Stimulated activated CD4-positive, alpha-beta T cell treated with anti-CD3 and anti-CD28 coated beads, Interleukin-15, amount 100 ng/mL, for 48 hours (primary cell): ENCODE measurements at places on chromosomes 3 and 15.
A peak's percentile ranks its signal among the peaks of the same experiment; 100 is the strongest.

DNA sequence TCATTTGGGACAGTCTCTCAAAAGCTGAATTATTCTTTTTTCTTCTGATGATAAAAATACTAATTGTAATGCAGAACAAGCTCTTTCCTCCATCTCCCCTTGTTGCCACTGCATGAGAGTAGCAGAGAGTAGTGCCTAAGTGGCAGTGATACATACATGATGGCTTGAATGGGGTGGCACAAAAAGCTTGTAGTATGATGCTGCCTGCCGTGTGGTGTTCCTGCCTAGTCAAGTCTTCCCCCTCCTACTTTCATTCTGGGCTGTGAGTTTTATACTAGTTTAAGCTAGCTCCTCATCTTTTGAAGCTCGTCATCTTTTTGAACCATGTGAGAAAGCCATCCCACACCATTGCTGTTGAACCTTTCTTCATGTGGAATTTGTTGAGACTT is 230.5 kb downstream of the NFKBIZ start:
- no peak for DNase-seq

DNA sequence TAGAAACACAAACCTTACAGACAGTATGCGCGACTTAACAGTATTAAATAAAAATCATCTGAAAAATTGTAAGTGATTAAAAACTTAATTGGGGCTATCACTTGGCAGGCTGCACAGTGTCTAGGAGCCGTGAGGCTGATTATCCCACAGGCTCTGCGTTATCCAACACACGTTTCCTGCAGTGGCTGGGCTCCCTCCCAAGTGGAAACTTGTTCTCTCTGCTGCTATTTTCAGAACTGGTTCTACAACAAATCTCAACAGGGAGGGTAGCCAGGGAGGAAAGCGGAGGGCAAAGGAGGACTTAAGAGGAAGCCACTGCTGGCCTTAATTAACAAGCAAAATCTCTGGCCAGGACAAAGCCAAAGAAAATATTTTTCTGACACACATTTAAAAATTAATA is 555.2 kb downstream of the MAGI1 start:
- DNase-seq = no peak

DNA sequence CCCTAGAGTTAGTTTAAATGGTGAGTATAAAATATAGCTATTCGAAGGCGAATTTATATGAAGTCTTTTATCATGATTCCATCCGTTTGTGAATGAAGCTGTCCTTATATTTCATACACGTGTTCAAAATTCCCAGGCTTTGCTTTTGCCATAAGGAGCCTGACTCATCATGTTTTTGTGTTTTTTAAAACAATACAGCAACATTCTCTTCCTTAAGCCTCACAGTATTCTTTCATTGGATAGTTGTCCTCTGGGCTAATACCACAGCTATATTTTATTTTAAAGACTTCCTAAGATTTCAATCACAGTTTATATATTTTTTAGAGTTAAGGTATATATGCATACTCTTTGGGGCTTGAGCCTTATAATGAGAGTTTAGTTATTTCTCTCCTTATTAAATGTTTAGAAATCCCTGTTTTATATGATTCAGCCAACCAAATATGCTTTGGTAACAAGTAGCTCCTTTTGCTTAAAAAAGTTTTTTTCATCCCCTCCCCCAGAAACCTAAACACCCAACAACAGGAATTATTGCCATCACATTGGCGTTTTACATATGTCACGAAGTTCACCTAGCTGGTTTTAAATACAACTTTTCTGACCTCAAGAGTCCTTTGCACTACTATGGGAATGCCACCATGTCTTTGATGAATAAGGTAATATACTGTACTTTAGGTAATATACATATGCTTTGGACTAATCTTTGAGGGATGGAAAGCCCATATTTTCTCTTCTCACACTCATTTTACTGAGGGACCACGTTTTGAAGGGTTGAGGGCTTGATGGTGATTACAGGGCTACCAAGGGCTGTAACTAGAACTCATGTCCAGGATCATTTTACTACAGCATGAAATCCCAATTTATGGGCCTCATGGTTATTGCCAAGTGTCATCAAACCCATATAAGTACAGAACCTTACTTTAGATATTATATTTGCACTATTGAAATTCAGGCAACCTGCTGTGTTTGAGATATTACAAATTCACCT is 28.5 kb downstream of the ST3GAL6 start:
- no peak for DNase-seq

DNA sequence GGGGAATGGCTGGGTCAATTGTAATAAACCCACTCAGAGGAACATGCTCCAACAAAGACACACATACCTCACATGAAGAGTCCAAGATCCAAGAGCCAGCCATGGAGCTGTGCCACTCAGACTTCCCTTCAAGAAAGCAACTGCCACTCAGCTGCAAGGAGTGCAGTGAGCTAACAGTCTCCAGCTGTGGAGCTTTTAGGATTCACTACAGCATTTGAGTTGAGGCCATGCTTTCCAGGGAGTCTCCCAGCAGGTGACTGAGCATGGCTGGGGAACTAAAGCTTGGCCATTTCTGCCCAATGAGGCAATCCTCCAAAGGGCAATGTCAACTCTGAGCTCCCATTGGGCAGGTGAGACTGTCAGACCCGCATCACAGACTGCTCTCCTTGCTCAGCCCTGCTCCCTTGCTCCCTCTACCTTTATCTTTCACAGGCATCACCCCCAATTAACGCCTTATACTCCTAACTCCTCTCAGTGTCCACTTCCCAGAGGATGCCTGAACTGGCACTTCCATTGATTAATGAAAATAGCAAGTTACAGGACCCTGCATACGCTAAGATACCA is 165.3 kb upstream of the CTNNB1 start:
- DNase-seq = no peak

DNA sequence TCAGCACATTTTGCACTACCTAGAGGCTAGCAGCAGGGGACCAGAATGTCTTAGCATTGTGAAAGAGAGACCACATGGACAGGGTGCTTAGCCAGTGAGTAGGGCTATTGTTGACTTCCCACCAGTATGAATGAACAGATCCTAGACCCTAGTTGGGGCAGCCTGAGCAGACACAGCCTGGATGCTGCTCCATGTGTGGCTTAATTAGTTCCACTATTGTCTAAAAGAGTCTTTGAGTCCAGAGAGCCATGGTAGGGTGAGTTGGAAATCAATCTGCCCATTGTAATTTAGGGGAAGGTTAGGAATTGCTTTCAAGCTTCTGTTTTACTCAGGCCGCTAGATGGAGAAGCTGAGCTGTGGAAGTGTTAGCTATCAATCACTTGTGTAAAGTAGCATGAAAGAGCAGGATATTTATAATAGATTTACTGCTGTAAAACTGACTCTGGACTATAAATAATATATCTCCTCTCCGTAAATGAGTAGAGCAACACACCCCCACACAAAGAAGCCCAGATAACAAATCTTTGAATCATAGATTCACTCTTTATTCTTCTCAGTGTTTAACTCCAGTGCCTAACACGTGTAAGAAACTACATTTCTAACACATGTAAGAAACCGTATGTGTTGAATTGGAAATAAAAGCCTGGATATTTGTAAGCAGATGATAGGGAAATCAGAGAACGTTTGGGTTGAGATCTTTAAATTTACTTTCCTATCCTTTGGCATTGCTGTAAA is 4.1 kb upstream of the GCSAM start:
- no peak for DNase-seq

DNA sequence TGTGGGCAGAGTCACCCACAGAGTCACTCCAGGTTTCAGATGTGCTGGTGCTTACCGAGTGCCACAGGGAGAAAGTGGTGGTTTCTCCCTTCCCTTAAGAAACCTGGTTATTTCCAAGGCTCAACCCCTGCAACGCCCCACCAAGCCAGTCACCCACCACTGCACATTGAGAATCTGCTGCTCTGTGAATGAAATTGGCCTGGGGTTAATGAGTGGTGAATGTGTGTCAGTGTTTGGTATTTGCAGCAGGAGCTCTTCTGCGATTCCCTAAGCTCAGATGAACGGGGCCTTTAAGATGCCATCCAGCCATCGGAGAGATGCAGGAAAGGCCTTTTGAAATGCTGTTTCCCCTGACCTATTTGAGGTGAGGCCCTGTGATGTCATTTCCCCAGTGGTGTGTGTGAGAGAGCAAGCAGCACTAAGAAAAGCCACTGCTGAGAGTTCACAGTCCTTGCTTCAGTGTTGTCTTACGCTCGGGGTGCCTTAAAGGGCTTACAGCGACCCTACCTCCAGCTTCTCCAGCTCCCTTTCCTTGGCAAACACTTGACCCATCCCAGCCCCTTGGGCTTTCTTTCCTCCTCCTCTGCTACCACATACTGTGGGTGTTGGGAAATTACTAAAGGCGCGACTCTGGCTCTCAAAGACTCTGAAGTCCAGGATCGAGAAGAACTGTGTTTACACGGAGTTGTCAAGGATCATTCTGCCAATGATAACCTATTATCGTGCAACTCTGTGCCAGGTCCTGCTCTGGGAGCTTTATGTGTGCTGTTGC is 68.9 kb downstream of the SMAD3 start:
- peak; percentile 49 for DNase-seq

GRCh38 chr3:158273656-158274055 is 163.8 kb downstream of the RSRC1 start:
- no peak for DNase-seq

DNA sequence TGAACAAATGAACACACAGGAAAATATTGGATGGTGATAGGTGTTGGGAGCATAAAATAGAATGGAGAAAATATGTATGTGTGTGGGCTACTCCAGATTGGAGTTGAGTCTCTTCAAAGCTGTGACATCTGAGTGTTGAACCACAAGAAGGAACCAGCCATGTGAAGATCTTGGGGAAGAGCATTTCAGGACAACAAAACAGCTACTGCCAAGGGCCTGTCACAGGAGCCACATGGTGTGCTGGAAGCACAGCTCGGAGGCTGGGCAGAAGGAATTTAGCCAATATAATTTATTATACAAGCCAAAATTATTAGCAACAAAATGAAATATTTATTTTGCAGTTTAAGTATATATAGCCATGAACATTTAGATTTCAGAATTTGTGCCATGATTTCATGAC is 108.3 kb upstream of the FGF7 start:
- no peak for DNase-seq

DNA sequence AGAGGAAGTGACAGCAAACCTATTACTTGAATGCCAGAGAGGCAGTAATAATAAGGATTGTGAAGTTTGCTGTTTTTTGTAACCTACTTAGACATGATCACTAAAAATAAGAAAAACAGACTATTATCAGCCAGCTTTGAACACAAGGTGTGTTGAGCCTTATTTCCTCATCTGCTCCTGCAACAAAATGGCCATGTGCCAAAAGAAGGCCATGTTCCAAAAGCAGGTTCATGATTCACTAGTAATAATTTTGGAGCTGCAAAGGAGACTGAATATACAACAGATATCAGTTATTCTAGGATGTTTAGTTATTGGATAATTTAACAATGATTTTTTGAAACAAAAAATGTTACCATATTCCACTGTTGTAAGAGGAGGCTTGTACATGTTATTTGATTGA is 578.7 kb downstream of the SQOR start:
- DNase-seq = no peak

GRCh38 chr3:15384510-15385237 is 42.7 kb downstream of the METTL6 start:
- no peak for DNase-seq

DNA sequence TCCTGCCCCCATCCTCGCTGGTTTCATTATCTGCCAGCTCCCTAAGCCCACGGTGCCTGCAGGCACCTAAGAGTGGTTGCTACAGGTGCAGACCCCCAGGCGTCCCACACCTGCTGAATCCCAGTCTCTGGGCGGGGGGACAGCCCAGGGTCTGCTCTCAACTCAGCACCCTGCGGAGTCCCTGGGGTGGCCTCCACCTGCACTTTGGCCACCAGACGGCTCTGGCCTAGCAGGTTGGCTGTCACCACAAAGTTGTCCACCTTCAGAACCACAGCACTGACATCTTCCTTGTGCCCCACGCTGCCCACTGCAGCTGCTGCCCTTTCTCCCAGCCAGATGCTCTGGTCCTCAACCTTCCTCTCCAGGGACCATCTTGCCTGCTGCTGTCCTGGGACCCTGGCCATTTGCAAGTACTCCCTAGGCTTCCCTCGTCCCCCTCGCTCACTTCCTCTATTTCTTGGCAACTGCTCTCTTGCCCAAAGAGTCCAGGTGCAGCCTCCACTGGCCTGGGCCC is 34.9 kb upstream of the SNRPA1 start:
- no peak for DNase-seq

DNA sequence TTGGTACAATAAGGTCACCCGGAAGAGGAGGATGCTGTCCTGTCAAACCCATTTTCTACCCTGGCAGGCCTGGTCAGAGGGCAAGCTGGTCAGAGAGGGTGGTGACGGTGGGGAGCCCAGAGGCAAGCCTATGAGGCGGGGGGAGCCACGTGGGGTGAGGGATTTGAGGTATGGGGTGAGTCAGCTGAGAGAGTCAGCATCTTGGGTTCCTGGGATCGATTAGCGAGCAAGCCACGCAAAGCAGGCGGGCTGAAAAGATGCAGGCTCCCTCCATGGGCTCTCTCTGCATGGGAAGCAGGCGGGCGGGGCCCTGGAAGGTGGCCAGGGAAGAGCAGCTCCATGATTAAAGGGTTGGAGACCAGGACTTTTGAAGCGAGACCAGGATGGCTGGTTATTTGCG is 48.1 kb downstream of the MAGEF1 start:
- DNase-seq = no peak

DNA sequence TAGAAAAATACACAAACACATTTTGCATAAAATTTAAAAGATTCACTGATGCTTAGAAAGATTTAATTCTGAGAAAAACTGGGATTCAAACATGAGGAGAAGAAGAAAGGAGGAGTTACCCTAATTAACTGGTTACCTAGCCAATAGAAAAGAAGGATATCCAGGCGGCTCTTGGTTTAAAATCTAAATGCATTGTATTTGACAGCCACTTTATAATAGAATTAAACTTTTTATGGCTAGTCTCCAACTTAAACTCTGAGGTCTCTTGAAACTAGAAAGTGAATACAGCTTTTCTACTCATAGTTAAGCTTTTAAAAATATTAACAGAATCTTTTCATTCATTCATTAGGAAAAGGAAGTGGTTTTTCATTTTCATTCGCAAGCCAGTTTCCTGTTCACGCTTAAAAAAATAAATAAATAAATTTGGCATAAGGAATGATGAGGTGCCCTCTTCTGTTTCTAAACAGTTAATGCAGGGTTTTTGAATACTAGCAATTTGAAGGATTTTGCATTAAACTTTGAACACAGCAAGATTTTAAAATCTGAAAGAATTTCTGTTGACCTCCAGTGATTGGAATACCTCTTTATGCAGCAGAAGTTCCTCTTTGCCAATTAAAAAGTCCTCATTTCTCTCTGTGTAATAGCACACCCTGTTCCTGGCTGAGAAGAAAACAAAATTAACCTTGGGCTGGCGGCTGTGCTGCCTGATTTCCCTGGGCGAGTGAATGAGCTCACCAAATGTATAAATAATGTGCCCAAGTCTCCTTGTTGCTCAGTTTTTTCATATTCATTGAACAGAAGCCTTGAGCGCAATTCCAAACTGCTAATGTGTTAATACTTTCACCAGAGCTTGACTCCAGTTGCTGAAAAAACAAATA is 105.1 kb downstream of the ZMAT3 start:
- no peak for DNase-seq
